Chondrocyte (in vitro differentiated cells): ENCODE measurements at places on chromosomes 7 and 10.

DNA sequence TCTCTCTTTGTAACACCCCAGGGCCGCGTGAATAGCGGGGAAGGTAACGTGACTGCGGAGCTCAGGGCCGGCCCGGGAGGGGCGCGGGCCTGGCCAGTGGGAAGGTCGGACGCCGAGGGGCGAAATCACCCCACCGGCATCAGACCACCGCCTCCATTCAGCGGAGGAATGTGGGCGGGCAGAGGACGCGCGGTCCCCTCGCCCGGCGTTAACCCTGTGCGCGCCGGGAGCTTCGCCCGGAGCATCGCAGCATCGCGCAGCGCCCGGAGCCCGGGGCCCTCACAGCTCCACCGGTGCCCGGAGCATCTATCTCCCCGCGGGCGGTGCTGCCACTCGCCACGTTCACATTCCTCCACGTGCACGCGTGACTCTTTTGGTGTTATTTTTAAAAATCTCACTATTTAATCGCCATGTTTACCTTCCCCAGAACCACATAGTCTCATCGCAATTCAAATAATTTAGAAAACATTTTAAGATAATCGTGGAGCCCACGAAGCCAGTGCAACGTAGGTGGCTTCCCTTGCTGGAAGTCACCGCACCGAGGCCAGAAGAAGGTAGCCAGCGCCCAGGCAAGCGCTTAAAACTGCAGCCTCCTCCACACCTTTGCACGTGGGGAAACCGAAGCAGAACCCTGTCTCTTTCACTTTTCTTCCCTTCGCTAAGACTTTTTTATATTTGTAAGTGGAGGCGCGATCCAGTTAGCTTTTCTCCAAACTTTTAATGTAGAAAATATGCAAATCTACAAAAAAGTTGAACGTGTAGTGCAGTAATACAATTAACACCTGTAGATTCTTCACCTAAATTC lies 21.8 kb downstream of the FGFBP3 start:
- H3K4me1 ChIP-seq: peaks cover 37% of the 10 kb centered on the region
- H3K27me3 ChIP-seq: no peaks in the 10 kb centered on the region
- DNase-seq: no peak
- H3K36me3 ChIP-seq: no peaks in the 10 kb centered on the region
- H3K4me3 ChIP-seq: peak overlapping the region; percentile 81

- H3K27me3 ChIP-seq: no peaks in the 10 kb centered on the region
- no peak overlapping the region for H3K27ac ChIP-seq
- H3K4me3 ChIP-seq: no peak overlapping the region
- no peaks in the 10 kb centered on the region for H3K4me1 ChIP-seq
- peak; percentile 80 for DNase-seq
Observed at GRCh38 chr10:81472927-81473470, 402.0 kb upstream of the NRG3 start.

DNA sequence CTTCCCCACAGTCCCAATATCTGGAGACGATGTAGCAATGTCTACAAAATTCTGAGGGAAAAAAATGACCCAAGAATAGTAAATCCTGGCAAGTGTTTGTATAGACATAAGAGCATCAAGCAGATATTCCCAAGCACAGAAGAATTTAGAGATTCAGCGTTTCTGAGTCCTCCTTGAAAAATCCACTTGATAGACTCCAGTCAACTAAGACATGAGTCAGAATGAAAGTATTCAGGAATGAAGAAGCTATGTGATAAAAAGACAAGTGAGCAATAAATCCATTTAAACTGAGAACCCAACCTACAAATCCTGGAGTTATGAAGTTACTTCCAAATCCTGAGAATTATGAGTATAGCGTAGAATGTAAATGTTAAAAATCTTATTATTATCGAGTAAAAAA lies 86.1 kb upstream of the NPY start:
- no peaks in the 10 kb centered on the region for H3K36me3 ChIP-seq
- H3K27ac ChIP-seq: no peak overlapping the region
- H3K4me1 ChIP-seq: no peaks in the 10 kb centered on the region
- H3K4me3 ChIP-seq: no peak overlapping the region

DNA sequence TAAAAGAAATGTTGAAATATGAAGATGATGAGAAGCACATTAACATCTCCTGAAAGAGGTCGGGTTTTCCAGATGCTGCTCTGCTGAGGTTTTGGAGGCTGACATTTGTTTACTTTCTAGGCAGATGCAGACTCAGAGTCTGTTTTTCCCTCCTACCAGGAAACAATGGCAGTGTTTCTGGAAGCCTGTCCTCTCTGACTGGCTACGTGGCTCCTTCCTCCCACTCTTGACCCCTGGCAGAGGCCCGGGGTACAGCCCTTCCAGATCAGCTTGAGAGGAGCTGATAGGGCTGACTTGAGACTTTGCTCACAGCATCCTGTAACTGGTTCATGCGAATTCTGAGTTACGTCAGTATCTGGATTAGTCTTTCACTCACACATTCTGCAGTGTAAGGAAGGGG lies 41.1 kb upstream of the IL15RA start:
- no peaks in the 10 kb centered on the region for H3K36me3 ChIP-seq
- no peak overlapping the region for H3K4me3 ChIP-seq
- H3K27me3 ChIP-seq: peaks cover 14% of the 10 kb centered on the region
- DNase-seq: no peak
- no peaks in the 10 kb centered on the region for H3K4me1 ChIP-seq

DNA sequence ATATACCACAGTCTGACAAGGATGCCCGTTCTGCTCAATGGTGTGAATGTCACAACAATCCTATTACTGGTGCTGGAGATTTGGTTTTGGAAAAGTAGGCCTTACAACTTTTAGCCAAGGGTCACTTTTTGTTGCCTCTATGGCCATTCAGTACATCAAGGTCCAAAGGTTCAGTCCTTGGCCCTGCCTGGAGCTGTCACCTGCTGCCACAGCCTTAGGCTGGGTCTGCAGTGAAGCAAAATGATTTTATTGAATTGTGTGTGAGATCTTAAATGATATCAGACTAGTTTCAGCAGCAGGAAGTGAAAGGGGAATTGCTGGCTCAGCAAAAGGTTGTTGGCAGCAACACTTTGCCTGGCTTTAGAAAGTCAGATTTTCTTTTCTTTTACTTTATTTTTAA lies 427.6 kb downstream of the THSD7A start:
- no peak for DNase-seq
- H3K4me3 ChIP-seq: no peak overlapping the region
- peaks cover 3% of the 10 kb centered on the region for H3K27me3 ChIP-seq
- no peak overlapping the region for H3K27ac ChIP-seq
- H3K36me3 ChIP-seq: no peaks in the 10 kb centered on the region

- H3K4me3 ChIP-seq: no peak overlapping the region
- no peak for DNase-seq
- no peaks in the 10 kb centered on the region for H3K36me3 ChIP-seq
- H3K27ac ChIP-seq: no peak overlapping the region
- peaks cover 6% of the 10 kb centered on the region for H3K4me1 ChIP-seq
Observed at GRCh38 chr7:113289140-113289740, 170.9 kb upstream of the SMIM30 start.

DNA sequence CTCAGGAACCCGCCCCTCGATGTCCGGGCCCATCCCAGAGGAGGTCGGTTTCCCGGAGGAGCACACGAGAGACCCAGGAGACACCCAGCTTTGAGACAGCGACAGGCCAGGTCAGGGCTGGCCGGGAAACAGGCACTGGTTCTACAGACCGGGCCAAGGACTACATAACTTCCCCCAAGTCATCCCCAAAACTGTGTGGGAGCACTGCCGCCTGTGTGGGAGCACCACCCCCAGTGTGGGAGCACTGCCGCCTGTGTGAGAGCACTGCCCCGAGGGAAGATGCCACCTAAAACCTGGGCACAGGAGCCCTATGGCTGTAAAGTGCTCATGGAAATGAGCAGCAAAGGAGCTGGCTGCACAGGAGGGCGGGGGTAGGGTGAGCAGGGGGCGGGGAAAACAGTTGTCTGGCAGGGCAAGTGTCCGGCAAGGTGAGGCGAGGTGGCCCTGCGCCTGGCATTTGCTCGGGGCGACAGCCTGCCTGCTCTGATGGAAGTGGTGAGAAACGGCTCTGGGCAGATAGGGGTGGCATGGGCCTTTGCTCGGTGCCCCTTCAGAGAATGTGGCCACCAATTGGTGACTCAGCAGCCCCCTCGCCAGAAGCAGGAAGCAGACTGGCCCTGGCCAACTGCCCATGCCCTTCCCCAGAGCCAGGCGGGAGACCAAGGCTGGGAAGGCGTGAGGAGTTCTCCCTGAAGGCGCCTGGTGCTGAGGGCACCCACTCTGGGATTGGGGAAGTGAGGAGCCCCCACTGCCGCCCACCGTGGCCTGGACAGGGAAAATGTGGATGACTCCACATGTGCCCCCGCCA lies 26.2 kb downstream of the PAPOLB start:
- H3K4me1 ChIP-seq: peaks cover 4% of the 10 kb centered on the region
- H3K27ac ChIP-seq: no peak overlapping the region
- H3K4me3 ChIP-seq: no peak overlapping the region
- no peak for DNase-seq
- peaks cover 3% of the 10 kb centered on the region for H3K27me3 ChIP-seq
- no peaks in the 10 kb centered on the region for H3K36me3 ChIP-seq

- H3K27me3 ChIP-seq: no peaks in the 10 kb centered on the region
- peaks cover 7% of the 10 kb centered on the region for H3K4me1 ChIP-seq
- no peak overlapping the region for H3K4me3 ChIP-seq
- no peaks in the 10 kb centered on the region for H3K36me3 ChIP-seq
Observed at GRCh38 chr7:148041156-148041555, 549.4 kb upstream of the C7orf33 start.

DNA sequence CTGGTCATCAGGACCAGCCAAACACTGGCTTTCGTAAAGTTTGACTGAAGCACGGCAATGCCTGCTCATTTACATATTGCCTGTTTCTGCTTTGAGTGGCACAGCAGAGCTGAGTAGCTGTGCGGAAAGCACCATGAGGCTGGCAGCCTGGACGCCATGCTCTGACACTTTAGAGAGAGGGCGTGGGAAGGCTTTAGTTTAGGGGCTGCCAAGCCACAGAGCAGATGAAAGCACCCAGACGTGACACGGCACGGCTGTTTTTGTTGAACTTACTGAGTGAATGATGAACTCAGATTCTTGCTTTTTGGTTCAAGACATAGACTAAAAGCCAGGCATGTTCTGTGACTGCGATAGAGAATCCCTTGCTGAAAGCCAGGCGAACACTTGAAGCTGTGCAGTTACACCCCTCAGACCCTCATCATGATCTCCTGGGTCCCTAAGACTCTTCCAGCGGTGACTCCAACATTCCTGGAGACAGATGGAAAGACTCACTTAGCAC lies 182.1 kb downstream of the ZMYND11 start:
- H3K36me3 ChIP-seq: peaks cover 16% of the 10 kb centered on the region
- H3K4me3 ChIP-seq: peak overlapping the region; percentile 24
- H3K4me1 ChIP-seq: peaks cover 42% of the 10 kb centered on the region
- no peaks in the 10 kb centered on the region for H3K27me3 ChIP-seq
- H3K27ac ChIP-seq: peak overlapping the region; percentile 87

DNA sequence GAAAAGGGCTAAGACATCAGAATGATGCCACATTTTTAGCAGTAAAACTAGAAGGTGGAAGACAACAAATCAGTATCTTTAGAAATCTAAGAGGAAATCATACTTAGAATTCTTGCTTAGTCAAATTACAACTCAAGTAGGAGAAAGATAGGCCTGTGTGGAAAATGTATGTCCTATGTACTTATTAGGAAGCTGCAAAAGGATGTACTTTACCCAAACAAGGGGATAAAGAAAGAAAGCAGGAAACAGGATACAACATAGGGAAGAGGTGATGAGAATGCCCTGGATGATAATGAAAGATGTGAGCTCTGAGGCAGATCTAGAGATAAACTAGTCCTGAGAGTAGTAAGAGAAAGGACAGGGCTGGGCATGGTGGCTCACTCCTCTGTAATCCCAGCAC lies 54.9 kb downstream of the RNLS start:
- peak overlapping the region; percentile 49 for H3K27ac ChIP-seq
- H3K36me3 ChIP-seq: no peaks in the 10 kb centered on the region
- no peak for DNase-seq
- H3K4me3 ChIP-seq: no peak overlapping the region
- no peaks in the 10 kb centered on the region for H3K27me3 ChIP-seq
- H3K4me1 ChIP-seq: peaks cover 45% of the 10 kb centered on the region

GRCh38 chr10:107362306-107362705 lies 197.8 kb upstream of the SORCS1 start:
- H3K36me3 ChIP-seq: no peaks in the 10 kb centered on the region
- no peak overlapping the region for H3K27ac ChIP-seq
- no peak overlapping the region for H3K4me3 ChIP-seq

DNA sequence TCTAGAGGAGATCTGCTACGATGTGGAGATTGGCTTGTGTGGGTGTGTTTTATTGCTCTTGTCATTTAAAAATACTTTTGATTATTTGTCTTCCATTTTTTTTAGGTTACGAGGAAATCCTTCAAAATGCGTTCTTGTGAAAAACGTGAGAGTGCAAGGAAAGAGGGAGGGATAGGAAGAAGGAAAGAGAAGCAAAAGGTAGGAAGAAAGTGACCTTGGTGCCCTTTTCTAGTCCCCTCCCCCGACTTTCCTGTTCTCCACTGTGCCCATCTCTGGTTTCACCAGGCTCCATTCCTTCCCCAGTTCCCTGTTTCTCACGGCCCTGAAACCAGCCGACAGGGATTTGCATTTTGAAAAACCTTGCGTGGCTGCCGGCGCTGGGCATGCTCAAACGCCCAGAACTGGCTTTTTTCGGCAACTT lies 506 bp upstream of the GNAI1 start:
- no peaks in the 10 kb centered on the region for H3K36me3 ChIP-seq
- peak overlapping the region; percentile 77 for H3K4me3 ChIP-seq
- peaks cover 29% of the 10 kb centered on the region for H3K4me1 ChIP-seq
- H3K27me3 ChIP-seq: no peaks in the 10 kb centered on the region
- H3K27ac ChIP-seq: peak overlapping the region; percentile 93
- DNase-seq: no peak

DNA sequence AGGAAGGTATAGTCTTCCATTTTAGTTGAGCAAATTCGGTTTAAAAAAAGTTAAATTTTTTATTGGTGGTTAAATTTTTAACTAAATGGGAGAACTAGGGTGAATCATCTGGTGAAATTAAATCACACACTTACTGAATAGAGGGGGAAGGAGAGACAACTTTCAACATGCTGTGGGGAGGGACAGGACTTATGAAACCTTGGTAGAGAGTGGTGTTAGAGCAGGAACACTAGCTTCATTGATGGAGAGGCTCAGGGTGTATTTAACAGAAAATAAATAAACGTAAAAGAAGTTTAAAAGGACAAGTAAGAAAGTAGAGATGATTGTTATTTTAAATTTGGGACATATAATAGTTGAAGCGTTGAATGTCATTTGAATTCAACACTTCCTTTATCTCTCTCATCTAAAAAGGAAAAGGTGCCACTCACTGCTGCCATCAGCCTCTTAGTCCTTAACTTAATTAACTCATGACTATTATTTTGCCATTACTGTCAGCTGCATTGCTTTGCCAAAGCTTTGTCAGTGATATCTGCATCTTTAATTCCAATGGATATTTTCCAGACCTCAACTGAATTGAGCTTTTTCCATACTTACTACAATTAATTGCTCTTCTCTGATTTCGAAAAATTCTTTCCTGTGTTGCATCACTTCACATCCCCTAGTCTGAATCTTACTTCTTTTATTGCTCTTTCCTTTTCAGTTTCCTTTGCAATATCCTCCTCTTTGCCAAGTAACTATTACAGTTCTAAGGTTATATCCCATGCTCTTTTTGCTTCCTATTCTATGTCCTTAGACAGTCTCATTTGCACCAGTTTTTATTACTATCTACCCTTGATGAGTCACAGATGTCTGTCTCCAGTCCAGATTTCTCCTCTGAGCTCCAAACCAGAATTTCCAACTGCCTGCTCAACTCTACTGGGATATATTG lies 71.7 kb downstream of the GNAT3 start:
- H3K4me1 ChIP-seq: peaks cover 19% of the 10 kb centered on the region
- no peaks in the 10 kb centered on the region for H3K36me3 ChIP-seq
- no peaks in the 10 kb centered on the region for H3K27me3 ChIP-seq
- peak overlapping the region; percentile 73 for H3K27ac ChIP-seq
- H3K4me3 ChIP-seq: no peak overlapping the region

- no peak overlapping the region for H3K4me3 ChIP-seq
- DNase-seq: peak; percentile 68
- H3K4me1 ChIP-seq: no peaks in the 10 kb centered on the region
- H3K27ac ChIP-seq: no peak overlapping the region
- H3K36me3 ChIP-seq: no peaks in the 10 kb centered on the region
- peaks cover 13% of the 10 kb centered on the region for H3K27me3 ChIP-seq
Observed at GRCh38 chr10:86087716-86088115, 278.9 kb downstream of the GRID1 start.
